ENCODE measurements at places on chromosomes 5 and 9. TPM values are rescaled to one million over a fixed set of nuclear protein-coding genes. Genes with fewer than 3 reads are reported as not detected.

The PTPDC1 gene
- 4.5 TPM for total RNA-seq

The PCDH1 gene
- total RNA-seq, result 3.0 TPM

The PCDHGC4 gene
- 0.18 TPM for total RNA-seq

The IRX4 gene
- total RNA-seq, result not detected

The SH3PXD2B gene
- 0.69 TPM for total RNA-seq

The PCDHA5 gene
- not detected for total RNA-seq

The TRPM3 gene
- total RNA-seq, result not detected

The PALM2AKAP2 gene
- not detected for total RNA-seq

DNA sequence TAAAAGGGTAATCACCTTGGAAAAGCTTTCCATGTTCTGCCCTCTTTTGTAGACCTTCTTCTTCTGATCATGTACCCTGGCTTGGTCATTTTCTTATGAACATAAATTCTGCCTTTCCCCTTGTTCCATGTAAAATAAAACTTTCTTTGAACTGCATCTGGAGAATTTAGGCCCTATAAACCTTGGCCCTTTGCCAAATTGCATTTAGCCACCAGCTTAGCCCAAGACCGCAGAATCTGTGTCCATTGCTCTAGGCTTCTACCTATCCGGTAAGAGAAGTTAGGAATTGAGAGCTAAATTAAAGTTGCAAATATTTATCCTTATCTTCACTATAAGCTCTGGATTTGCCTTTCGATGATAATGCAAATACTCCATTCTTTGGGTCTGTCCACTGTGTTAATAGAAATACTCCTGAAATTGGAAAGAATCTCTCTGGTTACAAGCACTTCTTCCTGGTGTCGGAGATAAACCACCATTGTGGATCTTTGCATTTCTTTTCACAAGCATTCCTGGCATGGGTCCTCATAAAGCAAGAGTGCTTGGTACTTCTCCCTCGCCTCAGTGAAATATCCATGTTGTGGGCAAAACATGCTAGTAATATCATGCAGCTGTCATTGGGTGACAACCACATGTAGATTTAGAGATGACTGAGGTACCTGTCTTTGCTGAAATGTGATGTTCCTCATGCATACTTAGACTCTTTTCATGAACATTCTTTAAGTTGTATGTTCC is 698.0 kb upstream of the WWC1 start:
- DNase-seq, result no peak
- H3K27ac ChIP-seq, result no peak overlapping the region
- no peaks in the 10 kb centered on the region for H3K4me1 ChIP-seq
- no peaks in the 10 kb centered on the region for H3K27me3 ChIP-seq

GRCh38 chr5:150781706-150782614 is 3.4 kb downstream of the SMIM3 start:
- no peak for DNase-seq
- H3K4me3 ChIP-seq, result no peak overlapping the region
- H3K4me1 ChIP-seq, result peaks cover 52% of the 10 kb centered on the region
- no peaks in the 10 kb centered on the region for H3K36me3 ChIP-seq

DNA sequence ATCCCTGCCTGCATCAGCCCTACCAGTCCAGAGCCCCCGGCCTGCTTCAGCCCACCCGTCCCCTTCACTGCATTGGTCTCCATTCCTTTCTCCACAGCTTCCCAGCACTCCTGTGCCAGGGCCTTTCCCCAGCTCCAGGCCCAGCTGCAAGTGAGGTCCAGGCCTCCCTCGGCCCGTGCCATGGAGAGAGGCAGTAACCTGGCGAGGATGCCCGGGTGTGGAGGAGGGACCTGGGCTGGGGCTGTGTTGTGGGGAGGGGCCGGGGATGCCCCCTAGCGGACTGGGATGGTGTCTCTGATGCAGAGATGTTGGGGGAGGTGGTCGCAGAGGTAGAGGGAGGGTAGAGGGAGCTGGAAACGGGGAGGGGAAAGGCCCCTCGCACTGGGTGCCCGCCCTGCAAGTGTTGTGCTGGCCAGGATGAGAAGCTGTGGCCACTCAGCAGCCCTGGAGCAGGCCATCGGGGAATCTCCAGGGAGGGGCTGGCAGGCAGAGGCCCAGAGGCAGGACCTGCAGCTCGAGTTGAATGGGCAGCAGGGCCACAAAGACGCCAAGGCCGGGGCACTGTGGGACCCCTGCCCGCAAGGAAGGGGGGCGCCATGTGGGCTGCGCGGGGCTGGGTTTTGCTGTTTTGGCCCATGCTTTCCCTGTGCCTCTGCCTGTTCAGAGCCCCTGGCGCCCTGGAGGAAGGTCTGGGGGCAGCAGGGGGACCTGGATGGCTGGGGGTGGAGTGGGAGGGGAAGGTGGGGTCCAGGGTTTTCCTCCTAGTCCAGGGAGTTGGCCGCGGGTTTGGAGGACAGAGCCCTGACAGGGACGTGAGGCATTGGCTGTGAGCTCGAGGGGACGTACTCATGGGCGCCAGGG is 26.0 kb upstream of the NKD2 start:
- peaks cover 26% of the 10 kb centered on the region for H3K27me3 ChIP-seq
- H3K4me1 ChIP-seq, result no peaks in the 10 kb centered on the region
- H3K36me3 ChIP-seq, result no peaks in the 10 kb centered on the region
- H3K27ac ChIP-seq, result no peak overlapping the region
- no peak overlapping the region for H3K4me3 ChIP-seq
- DNase-seq, result no peak

- H3K27me3 ChIP-seq, result no peaks in the 10 kb centered on the region
- no peak for DNase-seq
- H3K27ac ChIP-seq, result no peak overlapping the region
- H3K4me1 ChIP-seq, result no peaks in the 10 kb centered on the region
- no peaks in the 10 kb centered on the region for H3K36me3 ChIP-seq
Measured at GRCh38 chr9:83472221-83472665, 66.0 kb downstream of the FRMD3 start.

- H3K4me1 ChIP-seq, result peaks cover 1% of the 10 kb centered on the region
- no peak for DNase-seq
- no peaks in the 10 kb centered on the region for H3K27me3 ChIP-seq
- H3K36me3 ChIP-seq, result no peaks in the 10 kb centered on the region
Measured at GRCh38 chr5:10497554-10497953, 55.9 kb downstream of the ROPN1L start.

DNA sequence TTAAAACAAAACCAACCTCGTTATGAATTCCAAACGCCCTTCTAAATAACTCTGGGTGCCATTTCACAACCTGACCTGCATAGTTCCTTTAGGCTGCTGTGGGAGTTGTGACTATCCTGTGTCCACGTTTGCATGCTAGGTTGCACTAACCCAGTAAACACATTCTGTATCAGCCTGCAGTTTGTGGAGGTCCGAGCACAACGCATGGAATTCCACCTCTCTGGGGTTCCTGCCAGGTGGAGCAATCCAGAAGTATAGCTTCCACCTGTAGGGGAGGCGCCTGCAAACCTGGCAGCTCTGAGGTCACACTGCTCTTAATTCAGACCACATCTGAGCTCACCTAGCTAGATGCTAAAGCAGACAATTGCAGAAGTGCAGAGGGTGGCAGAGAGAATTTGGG is 57.2 kb downstream of the MARCHF3 start:
- H3K36me3 ChIP-seq, result no peaks in the 10 kb centered on the region
- H3K4me1 ChIP-seq, result peaks cover 18% of the 10 kb centered on the region
- peak overlapping the region; percentile 52 for H3K27ac ChIP-seq
- no peaks in the 10 kb centered on the region for H3K27me3 ChIP-seq

Measured in T-cell (primary cell).